ENCODE measurements at places on chromosomes 1 and 21. TPM values are rescaled to one million over a fixed set of nuclear protein-coding genes. Genes with fewer than 3 reads are reported as not detected.

Gene S100A8
- not detected for total RNA-seq

Gene COL8A2
- total RNA-seq, result 1.5 TPM

Gene MEGF6
- total RNA-seq, result 21.3 TPM

Gene BCL2L15
- 0.53 TPM for total RNA-seq

Gene EVA1C
- total RNA-seq, result 0.98 TPM

- H3K4me1 ChIP-seq, result no peaks in the 10 kb centered on the region
- H3K4me3 ChIP-seq, result no peak overlapping the region
- DNase-seq, result no peak
- no peaks in the 10 kb centered on the region for H3K27me3 ChIP-seq
These were observed 66.4 kb upstream of the SOD1 start for GRCh38 chr21:31592963-31593560.

GRCh38 chr1:239816081-239816782 lies 275.5 kb upstream of the FMN2 start:
- H3K27me3 ChIP-seq, result no peaks in the 10 kb centered on the region
- H3K36me3 ChIP-seq, result no peaks in the 10 kb centered on the region
- no peak overlapping the region for H3K27ac ChIP-seq
- H3K4me3 ChIP-seq, result no peak overlapping the region
- DNase-seq, result peak; percentile 78

GRCh38 chr1:107547363-107548155 lies 406.7 kb downstream of the NTNG1 start:
- no peak overlapping the region for H3K27ac ChIP-seq
- no peak for DNase-seq
- H3K36me3 ChIP-seq, result no peaks in the 10 kb centered on the region
- H3K4me1 ChIP-seq, result no peaks in the 10 kb centered on the region
- H3K4me3 ChIP-seq, result no peak overlapping the region

- no peaks in the 10 kb centered on the region for H3K4me1 ChIP-seq
- no peak overlapping the region for H3K4me3 ChIP-seq
- no peak for DNase-seq
- H3K27ac ChIP-seq, result no peak overlapping the region
- H3K36me3 ChIP-seq, result no peaks in the 10 kb centered on the region
These were observed 737.6 kb downstream of the PLA2G4A start for GRCh38 chr1:187566354-187566753.

- no peak for DNase-seq
- no peak overlapping the region for H3K27ac ChIP-seq
- no peaks in the 10 kb centered on the region for H3K27me3 ChIP-seq
- H3K4me1 ChIP-seq, result peaks cover 4% of the 10 kb centered on the region
- peaks cover 35% of the 10 kb centered on the region for H3K36me3 ChIP-seq
These were observed 173.6 kb downstream of the ADGRL2 start for GRCh38 chr1:81974222-81974841.

- no peak overlapping the region for H3K4me3 ChIP-seq
- H3K27me3 ChIP-seq, result no peaks in the 10 kb centered on the region
- H3K4me1 ChIP-seq, result 0 out of 2 replicates have a peak, but pooled peaks cover under 1% of the 10 kb centered on the region
- no peak overlapping the region for H3K27ac ChIP-seq
- DNase-seq, result no peak
These were observed 49.8 kb upstream of the GNG12 start for GRCh38 chr1:67883069-67883468.

DNA sequence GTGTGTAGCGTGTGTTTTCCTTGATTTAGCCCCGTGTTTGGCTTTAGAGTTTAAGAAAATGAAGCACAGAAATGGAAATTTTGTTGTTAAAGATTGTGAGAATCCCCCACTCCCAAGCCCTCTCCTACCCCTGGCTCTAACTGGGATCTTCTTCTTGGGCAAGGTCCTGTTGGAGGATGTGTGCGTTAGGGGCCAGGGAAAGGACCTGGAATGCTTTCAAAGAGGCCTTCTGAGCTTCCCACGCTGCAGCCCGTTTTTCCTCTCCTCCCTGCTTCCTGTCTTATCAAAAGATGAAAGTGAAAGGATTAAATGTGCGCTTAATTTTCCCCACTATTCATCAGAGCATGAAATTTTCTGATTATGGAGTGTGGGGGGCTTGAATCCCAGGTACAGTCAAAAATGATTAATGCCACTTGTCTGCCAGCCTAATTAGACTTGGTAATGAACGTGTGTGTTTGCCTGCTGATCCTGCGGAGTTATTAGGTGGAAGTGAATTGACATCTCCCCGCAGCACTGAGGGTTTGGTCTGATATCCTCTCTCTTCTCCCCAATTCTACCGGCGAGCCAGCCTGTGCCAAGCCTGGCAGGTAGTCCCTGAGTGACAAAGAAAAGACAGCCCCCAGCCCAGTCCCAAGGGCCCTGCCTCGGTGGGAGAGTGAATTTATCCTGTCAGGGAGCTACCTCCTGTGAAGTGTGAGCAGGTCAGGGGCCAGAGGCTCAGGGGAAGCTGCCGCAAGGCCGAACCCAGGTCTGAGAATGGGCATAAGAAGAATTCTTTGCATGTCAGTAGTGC lies 4.9 kb downstream of the RASSF5 start:
- DNase-seq, result no peak
- H3K27me3 ChIP-seq, result peaks cover 13% of the 10 kb centered on the region
- H3K4me3 ChIP-seq, result no peak overlapping the region
- no peaks in the 10 kb centered on the region for H3K4me1 ChIP-seq
- H3K27ac ChIP-seq, result no peak overlapping the region
- H3K36me3 ChIP-seq, result no peaks in the 10 kb centered on the region
